ENCODE measurements at places on chromosomes 7 and 10. TPM values are rescaled to one million over a fixed set of nuclear protein-coding genes. Genes with fewer than 3 reads are reported as not detected.

The CREB5 gene
- not detected for total RNA-seq

The RGS10 gene
- total RNA-seq: 151 TPM

The PIP gene
- total RNA-seq: not detected

The RABGEF1 gene
- 21.8 TPM for total RNA-seq

The CYP2E1 gene
- 0.48 TPM for total RNA-seq

The NODAL gene
- total RNA-seq: not detected

The TAS2R4 gene
- total RNA-seq: 1.1 TPM

DNA sequence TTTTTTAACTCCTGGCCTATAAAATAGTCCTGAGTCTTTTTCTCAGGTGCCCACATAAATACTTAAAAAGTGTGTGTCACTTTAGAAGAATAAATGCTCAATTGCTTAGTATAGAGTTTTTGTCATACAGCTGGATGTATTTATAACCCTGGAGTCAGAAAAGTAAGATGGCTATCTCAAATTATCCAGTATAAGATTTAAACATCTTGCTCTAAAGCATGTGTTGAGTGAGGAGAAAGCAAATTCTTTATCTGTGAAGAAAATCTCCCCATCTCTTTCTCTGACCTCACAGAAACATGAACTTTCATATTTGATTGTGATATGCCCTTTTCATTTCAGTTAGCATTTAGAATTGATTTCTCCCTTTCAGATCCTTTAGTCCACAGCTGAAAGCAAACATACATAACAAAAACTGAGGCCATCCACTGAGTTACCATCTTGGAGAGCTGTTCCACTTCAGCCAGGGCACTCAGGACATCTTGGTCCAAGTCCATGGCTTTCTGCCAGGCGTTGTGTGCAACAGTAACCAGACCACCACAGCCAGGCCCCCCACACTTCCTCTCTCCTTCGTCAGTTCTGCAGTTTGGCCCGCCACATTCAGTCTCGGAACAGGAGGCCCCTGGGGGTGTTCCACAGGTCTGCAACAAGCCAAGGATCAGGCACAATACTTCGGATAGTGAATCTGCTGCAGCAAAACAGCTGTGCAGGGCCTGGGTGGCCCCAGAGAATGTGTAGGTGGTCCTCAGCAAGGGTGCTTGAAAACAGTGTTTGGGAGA is 40.9 kb downstream of the DLD start:
- no peak for DNase-seq

DNA sequence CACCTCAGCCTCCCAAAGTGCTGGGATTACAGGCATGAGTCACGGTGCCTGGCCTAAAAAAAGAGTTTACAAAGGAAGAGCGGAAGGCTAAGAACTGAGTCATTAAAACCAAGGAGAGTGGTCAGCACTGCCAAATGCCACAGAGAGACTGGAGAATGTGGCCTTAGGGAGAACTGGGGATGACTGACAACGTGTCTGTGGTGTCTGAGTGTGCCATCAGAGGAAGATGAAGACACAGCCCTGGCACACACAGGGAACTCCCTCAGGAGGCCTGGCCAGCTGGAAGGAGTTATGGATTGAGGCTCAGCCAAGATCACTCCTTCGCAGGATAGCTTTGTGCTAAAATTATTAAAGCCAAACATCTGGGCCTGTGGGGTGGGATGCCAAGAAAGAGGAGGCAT is 3.9 kb upstream of the INA start:
- no peak for DNase-seq

DNA sequence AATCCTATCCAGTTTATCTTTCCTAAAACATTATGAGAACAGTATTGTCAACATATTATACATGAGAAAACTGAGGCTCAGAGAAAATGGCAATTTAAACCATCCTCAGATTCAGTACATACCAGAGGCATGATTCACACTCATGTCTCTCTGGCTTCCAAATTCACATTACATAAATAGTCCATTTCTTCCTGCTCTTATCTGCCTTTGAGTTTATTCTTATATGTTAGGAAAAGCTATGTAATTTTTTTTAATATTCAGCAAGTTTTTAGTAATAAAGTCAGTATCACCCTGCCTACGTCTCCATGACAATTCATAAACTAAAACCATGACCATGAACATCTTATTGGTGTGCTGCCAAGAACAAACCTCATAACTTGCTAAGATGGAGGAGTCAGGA is 1260.2 kb upstream of the SORCS1 start:
- DNase-seq: no peak

DNA sequence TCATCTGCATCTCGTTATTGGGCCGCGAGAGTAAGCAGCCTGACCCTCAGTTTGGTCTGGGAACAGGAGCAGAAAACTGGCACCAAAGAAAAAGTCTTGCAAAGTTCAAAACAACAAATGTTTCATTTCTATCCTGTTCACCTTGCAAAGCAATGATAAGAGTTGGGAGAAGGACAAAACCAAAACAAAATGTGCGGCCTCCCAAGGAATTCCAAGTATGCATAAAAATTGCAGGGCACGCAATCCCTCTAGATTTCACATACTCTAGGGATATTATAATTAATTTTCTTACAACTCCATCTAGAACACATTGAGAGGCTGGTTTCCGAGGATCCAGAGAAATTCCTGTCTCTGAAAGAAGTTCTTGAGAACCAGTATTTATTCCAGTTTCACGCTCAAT is 20.1 kb downstream of the CHUK start:
- DNase-seq: no peak

- DNase-seq: no peak
Measured at GRCh38 chr7:29895559-29895958, 89.3 kb downstream of the WIPF3 start.

- no peak for DNase-seq
Measured at GRCh38 chr10:31602541-31603234, 283.7 kb downstream of the ZEB1 start.

GRCh38 chr7:26813432-26813831 is 51.0 kb downstream of the SKAP2 start:
- no peak for DNase-seq

DNA sequence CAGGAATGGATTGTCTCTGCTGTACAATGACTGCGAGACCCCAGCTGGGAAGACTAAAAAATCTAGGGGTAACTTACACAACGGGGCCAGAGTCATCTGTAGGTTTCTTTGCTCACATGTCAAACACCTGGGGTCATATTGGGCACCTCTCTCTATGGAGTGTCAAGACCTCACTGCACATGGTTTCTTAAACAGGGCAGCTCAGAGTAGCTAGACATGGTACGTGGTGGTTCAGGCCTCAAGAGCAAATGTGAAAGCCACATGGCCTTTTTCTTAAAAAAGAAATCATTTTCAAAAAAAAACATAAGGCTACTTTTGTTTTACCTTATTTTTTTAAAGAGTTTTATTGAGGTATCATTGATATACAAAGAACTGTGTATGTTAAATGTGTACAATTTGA is 162.2 kb upstream of the ITGB1 start:
- no peak for DNase-seq

DNA sequence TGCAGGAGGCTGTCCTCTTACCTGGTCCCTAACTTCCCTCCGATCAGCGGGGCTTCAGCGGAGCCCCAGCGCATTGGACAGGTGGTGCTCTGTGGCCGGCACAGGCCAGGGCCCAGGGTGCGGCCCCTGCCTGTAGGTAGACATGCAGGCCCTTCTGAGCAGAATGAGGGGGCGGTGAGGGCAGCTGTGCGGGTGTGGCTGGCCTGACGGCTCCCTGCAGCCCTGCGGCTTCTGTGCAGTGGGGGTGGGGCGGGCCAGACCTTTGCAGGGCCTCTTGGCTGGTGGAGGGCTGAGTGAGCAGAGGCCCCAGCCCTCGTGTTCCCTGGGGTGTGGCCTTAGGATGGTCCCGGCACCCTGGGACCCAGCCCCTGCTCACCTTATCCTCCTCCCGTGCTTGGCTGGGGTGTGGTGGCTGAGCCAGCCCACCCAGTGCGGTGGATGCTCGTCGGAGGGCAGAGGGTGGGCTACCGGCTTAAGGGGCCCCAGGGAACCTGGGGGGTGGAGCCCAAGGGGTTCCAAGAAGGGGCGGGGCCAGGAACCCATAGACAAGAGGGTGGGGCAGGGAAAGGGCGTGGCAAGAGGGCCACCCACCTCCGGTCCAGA is 175.2 kb upstream of the TNRC18 start:
- no peak for DNase-seq

GRCh38 chr10:24415455-24416125 is 206.7 kb downstream of the KIAA1217 start:
- DNase-seq: no peak

DNA sequence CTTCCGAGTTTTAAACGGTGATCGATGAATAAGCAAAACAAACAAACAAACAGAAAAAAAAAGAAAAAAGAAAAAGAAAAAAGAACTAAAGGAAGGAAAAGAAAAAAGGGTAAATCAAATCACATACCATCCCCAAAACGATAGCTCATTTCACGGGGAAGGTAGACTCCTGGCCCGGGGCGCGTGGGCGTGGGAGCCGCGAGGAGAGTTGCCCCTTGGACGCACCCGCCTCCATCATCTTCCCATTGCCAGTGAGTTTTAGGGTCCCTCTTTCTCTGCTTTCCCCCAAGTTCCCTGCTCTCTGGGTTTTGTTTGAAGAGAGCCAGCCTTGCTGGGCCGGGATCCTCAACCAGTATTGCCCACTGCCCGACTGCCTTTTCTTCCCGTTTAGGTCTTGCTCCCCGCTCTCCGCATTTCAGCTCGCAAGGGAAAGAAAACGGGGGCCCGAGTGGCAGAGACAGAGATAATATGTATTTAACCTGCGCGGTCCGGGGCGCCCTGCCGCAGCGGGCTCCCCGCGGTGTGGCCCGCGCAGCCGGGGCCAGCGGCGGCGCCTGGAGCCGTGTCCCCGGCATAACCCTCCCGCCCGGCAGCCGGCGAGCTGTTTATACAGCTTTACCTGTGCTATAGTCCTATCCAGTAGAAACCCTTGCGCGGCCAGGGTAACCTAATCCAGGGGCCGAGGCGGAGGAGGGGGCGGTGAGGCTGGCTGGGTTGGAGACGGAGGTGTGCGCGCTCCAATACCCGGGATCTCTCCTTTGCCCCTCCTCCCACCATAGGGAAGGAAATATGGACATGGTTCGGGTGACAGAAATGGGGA is 5.2 kb upstream of the GATA3 start:
- DNase-seq: no peak

Measured in activated CD4-positive, alpha-beta T cell treated with anti-CD3 and anti-CD28 coated beads, Interleukin-2, amount 10 ng/mL, durations not matched to agents 7 days and 5 days (primary cell).